ENCODE measurements at places on chromosomes 4 and X. TPM values are rescaled to one million over a fixed set of nuclear protein-coding genes. Genes with fewer than 3 reads are reported as not detected.

DNA sequence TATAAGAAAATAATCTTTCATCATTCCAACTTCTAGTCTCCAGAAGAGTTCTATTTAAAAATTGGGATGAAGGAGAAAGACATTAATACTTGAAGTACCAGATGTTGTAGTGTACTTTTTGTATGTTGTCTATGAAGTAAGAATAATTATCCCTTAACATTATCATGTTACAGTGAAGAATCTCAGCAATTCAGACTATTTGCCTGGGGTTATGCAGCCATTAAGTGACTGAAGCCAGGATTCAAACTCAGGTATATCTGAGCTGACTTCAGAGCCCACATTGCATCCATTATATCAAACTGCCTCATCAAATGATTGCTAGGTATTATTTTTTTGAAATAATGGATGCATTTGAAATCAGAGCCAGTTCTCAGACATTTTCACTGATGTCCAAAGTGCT lies 76.1 kb upstream of the FHDC1 start:
- H3K27ac ChIP-seq = no peak overlapping the region
- H3K4me1 ChIP-seq = peaks cover 6% of the 10 kb centered on the region
- H3K36me3 ChIP-seq = peaks cover 2% of the 10 kb centered on the region

DNA sequence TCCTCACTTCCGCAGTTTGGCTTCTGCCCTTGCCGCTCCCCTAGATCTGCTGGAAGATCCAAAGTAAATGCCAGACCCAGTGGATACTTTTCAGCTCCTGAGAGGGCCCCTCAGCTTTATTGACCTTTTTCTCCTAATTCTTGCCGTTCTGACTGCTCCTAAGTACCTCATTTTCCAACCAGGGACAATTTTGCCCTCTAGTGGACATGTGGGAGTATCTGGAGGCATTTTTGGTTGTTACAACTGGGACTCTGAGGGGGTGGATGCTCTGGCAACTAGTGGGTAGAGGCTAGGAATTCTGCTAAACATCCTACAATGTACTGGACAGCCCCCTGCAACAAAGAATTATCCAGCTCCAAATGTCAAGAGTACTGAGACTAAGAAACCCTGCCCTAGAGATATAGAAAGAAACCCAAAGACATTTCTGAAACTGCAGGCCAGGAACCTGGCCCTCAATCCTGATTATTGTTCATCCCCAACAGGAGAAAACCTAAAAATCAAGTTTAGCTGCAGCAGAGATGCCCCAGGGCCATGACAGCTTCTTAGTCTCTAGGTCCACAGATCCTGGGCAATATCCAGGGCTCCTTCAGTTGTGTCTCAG lies 3.4 kb downstream of the TEX13B start:
- H3K27me3 ChIP-seq = no peaks in the 10 kb centered on the region
- no peak for DNase-seq
- H3K4me3 ChIP-seq = no peak overlapping the region
- H3K27ac ChIP-seq = no peak overlapping the region
- H3K36me3 ChIP-seq = no peaks in the 10 kb centered on the region
- H3K4me1 ChIP-seq = no peaks in the 10 kb centered on the region

DNA sequence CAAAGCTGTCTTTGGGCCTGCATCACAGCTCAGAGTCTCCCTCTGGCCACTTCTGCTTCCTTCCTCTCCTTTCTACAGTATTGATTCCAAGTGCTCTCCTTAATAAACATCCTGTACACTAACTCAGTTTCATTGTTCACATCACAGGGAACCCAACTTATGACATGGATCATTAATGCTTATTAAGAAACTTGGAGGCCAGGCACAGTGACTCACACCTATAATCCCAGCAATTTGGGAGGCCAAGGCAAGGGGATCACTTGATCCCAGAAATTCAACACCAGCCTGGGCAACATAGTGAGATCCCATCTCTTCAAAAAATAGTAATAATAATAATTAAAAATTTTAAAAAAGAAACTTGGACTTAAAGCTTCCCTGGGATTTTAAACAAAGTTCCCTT lies 89.2 kb upstream of the EFHC2 start:
- no peaks in the 10 kb centered on the region for H3K36me3 ChIP-seq
- no peaks in the 10 kb centered on the region for H3K4me1 ChIP-seq
- H3K4me3 ChIP-seq = no peak overlapping the region
- H3K27ac ChIP-seq = no peak overlapping the region
- no peaks in the 10 kb centered on the region for H3K27me3 ChIP-seq
- DNase-seq = no peak

DNA sequence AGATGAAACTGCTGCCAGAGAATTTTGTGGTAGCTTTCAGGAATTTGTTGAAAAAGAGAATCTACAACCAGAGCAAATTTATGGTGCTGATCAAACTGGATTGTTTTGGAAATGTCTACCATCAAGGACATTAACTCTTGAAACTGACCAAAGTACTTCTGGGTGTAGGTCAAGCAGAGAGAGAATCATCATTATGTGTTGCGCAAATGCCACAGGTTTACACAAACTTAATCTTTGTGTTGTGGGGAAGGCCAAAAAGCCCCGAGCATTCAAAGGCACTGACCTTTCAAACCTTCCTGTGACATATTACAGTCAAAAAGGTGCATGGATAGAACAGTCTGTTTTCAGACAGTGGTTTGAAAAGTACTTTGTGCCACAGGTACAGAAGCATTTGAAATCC lies 2.1 kb downstream of the TIGD2 start:
- H3K27ac ChIP-seq = no peak overlapping the region
- H3K4me3 ChIP-seq = no peak overlapping the region
- peaks cover 10% of the 10 kb centered on the region for H3K4me1 ChIP-seq
- DNase-seq = no peak

- no peaks in the 10 kb centered on the region for H3K36me3 ChIP-seq
- no peaks in the 10 kb centered on the region for H3K27me3 ChIP-seq
- H3K4me3 ChIP-seq = no peak overlapping the region
- H3K4me1 ChIP-seq = no peaks in the 10 kb centered on the region
- no peak overlapping the region for H3K27ac ChIP-seq
- no peak for DNase-seq
Observed at GRCh38 chrX:106952988-106953387, 32.8 kb downstream of the CLDN2 start.

DNA sequence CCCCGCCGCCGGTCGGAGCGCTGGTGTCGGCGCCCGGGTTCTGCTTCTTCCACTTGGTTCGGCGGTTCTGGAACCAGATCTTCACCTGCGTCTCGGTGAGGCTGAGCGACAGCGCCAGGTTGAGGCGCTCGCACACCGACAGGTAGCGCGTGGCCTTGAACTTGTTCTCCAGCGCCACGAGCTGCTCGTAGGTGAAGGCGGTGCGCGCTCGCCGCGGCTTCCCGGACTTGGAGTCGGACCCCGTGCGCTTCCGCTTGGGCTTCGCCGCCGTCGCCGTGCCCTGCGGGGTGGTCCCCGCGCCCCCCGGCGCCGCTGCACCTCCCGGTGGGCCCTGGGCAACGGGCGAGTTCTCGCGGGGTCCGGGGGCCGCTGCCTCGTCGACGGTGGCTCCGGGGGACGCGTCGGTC lies 3.1 kb downstream of the NKX1-1 start:
- H3K27me3 ChIP-seq = peaks cover 76% of the 10 kb centered on the region
- DNase-seq = peak; percentile 82
- no peaks in the 10 kb centered on the region for H3K36me3 ChIP-seq
- H3K4me3 ChIP-seq = no peak overlapping the region

GRCh38 chr4:152052451-152053057 lies 291.7 kb upstream of the GATB start:
- no peak for DNase-seq
- H3K27me3 ChIP-seq = no peaks in the 10 kb centered on the region
- no peak overlapping the region for H3K27ac ChIP-seq
- no peaks in the 10 kb centered on the region for H3K4me1 ChIP-seq

- H3K27me3 ChIP-seq = no peaks in the 10 kb centered on the region
- no peak overlapping the region for H3K4me3 ChIP-seq
- H3K36me3 ChIP-seq = no peaks in the 10 kb centered on the region
- DNase-seq = no peak
- H3K4me1 ChIP-seq = peaks cover 33% of the 10 kb centered on the region
Observed at GRCh38 chr4:26822546-26822945, 38.1 kb upstream of the STIM2 start.

DNA sequence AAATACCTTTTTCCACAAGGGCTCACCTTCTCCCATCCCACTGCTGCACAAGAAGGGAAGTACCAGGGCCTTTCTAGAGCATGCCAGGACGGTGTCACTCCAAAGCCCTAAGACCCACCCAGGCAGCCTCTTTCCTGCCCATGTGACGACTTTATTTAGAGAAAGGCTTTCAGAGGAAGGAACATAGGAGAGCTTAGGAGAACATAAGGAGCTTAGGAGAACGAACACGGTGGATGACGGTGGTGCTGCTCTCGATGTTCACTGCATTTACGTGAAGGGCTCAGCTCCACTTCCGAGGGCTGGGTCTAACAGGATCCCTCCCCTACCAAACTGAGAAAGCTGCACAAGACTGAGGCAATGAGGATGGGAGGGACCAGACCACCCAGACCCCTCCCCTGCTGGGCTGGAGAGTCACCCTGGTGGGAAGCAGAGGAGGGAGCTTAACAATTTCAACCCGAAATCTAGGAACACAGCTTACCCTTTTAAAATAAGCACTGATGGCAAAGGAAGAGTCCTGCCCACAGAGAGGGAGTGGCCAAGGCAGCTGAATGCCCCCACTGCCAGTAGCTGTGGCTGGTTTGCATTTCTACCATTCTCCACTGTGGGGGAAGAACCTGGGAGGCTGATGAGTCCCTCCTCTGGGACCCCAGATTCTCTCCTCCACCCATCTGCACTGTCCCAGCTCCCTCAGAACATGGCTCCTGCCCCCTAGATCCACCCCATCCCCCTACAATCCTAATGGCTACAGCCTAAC lies 29.8 kb downstream of the ZFYVE28 start:
- H3K27me3 ChIP-seq = no peaks in the 10 kb centered on the region
- no peak overlapping the region for H3K27ac ChIP-seq
- H3K36me3 ChIP-seq = no peaks in the 10 kb centered on the region
- DNase-seq = no peak

GRCh38 chr4:4549534-4549933 lies 7.7 kb upstream of the STX18 start:
- no peaks in the 10 kb centered on the region for H3K4me1 ChIP-seq
- no peak overlapping the region for H3K27ac ChIP-seq
- DNase-seq = no peak
- H3K36me3 ChIP-seq = no peaks in the 10 kb centered on the region
- no peak overlapping the region for H3K4me3 ChIP-seq

DNA sequence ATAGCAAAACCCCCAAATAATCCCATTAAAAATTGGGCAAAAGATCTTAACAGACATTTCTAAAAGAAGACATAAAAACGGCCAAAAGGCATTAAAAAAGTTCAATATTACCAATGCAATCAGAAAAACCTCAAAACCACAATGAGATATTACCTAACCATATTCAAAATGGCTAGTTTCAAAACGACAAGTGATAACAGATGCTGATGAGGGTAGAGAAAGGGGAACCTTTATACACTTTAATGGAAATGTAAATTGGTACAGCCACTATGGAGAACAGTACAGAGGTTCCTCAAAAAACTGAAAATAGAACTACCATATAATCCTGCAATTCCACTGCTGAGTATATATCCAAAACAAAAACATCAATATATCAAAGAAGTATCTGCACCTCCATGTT lies 6.2 kb downstream of the AADAT start:
- no peak overlapping the region for H3K27ac ChIP-seq
- H3K36me3 ChIP-seq = peaks cover 11% of the 10 kb centered on the region
- H3K27me3 ChIP-seq = no peaks in the 10 kb centered on the region
- DNase-seq = no peak
- no peak overlapping the region for H3K4me3 ChIP-seq
- H3K4me1 ChIP-seq = no peaks in the 10 kb centered on the region

- no peaks in the 10 kb centered on the region for H3K4me1 ChIP-seq
- no peak overlapping the region for H3K4me3 ChIP-seq
- no peaks in the 10 kb centered on the region for H3K36me3 ChIP-seq
- no peaks in the 10 kb centered on the region for H3K27me3 ChIP-seq
Observed at GRCh38 chrX:31251336-31251735, 179.5 kb upstream of the FTHL17 start.

The EGF gene
- 7.3 TPM for total RNA-seq

The TMSB15C gene
- total RNA-seq = 3.3 TPM

The SMIM10 gene
- total RNA-seq = 5.6 TPM

The MAGEA1 gene
- not detected for total RNA-seq

The RGN gene
- total RNA-seq = 9.0 TPM

The TCEAL2 gene
- 2.7 TPM for total RNA-seq

The LETM1 gene
- total RNA-seq = 40.5 TPM

The GPR173 gene
- total RNA-seq = 1.1 TPM

All from upper lobe of left lung (tissue), 6 donors.